ENCODE measurements at places on chromosomes 3 and 15.
A peak's percentile ranks its signal among the peaks of the same experiment; 100 is the strongest.

DNA sequence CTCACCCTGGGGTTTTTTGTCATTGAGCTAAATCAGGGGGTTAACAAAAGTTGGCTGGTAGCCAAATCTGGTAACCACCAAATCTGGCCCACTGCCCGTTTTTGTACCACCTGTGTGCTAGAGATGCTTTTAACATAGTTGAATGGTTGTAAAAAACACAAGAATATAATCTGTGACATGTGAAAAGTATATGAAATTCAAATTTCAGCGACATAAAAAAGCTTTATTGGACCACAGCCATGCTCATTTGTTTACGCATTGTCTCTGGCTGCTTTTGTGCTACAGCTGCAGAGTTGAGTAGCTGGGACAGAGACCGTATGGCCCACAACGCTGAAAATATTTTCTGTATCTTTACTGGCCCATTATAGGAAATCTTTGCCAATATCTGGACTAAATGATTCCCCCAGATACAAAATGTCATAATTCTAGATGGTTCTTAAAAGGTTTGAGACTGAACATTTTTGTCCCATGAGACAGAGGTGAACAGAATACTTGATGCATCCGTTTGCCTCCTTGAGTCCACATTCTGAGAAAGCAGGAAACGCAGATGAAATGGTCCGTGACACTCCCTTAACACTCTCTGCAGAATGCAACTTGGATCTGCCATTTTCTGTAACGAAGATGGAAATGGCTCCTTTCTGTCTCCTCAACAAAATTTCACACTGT lies 120.9 kb upstream of the PDZRN3 start:
- DNase-seq: no peak

GRCh38 chr3:195873971-195874370 lies 34.4 kb downstream of the TNK2 start:
- DNase-seq: no peak

DNA sequence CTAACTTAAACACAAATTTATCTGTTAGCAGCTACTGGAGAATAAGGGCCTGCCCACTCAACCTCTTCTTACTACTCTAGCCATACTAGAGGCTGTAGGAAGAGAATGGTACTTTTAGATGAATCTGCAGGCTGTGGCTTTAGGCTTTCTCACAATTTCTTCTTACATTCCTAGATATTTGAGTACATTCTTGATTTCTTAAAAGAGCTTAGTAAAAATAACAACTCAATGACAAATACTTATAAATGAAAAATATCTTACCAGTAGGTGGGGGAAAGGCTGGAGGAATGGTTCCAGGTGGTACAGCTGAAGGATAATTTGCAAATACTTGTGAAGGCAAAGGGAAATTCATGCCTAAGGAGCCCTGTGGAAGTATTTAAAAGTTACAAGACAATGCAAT lies 92.9 kb upstream of the GK5 start:
- no peak for DNase-seq

- DNase-seq: no peak
Measured at GRCh38 chr3:129312671-129313414, 34.2 kb downstream of the HMCES start.

GRCh38 chr15:98668566-98669308 lies 20.4 kb downstream of the IGF1R start:
- no peak for DNase-seq

GRCh38 chr3:196060834-196061233 lies 21.1 kb downstream of the TFRC start:
- DNase-seq: no peak

- DNase-seq: no peak
Measured at GRCh38 chr3:175338775-175339535, 479.8 kb downstream of the NAALADL2 start.

DNA sequence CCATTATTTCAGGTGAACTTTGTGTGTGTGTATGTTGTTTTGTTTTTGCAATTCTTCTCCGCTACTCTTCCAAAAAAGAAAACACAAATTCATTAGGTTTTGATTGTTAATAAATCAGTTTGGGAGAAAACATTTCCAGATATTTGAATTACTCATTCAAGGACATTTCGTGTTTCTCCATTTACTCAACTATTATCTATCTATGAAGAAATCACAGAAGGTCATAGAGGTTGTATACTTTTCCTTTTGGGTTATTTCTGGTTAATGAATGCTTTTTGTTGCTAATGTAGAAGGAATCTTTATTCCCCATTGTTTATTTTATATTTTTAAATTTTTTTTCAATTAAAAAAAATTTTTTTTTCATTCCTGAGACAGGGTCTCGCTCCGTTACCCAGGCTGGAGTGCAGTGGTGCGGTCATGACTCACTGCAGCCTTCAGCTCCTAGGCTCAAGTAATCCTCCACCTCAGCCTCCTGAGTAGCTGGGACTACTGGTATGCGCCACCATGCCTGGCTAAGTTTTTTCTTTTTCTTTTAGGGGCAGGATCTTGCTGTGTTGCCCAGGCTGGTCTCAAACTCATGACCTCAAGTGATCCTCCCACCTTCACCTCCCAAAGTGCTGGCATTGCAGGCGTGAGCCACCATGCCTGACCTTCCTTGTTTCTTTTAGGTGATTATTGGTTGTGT lies 28.4 kb downstream of the IGF1R start:
- DNase-seq: no peak

- DNase-seq: peak; percentile 36
Measured at GRCh38 chr15:98953000-98953787, 54.4 kb downstream of the PGPEP1L start.

DNA sequence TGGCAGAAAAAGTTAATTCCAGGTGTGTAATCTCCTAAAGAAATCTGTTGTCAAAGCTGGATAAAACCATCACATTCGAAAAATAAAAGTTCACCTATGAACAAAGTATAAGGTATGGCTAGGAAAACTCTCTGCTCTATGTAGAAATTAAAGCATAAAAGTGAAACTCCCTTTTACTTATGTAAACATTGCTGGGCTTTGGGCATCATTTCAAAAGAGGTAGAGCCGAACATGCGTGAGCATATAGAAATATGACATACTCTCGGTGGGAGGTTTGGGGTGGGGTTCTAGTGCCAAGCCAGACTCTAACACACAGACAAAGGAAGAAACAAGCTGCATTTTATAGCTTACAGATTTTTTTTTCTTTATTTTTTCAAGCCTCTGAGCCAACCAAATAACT lies 306.8 kb upstream of the ATP11B start:
- no peak for DNase-seq

- no peak for DNase-seq
Measured at GRCh38 chr15:92636908-92637481, 18.6 kb downstream of the FAM174B start.

GRCh38 chr3:4077950-4078349 lies 225.2 kb upstream of the SETMAR start:
- no peak for DNase-seq

GRCh38 chr3:138854204-138854603 lies 19.5 kb upstream of the PIK3CB start:
- no peak for DNase-seq

DNA sequence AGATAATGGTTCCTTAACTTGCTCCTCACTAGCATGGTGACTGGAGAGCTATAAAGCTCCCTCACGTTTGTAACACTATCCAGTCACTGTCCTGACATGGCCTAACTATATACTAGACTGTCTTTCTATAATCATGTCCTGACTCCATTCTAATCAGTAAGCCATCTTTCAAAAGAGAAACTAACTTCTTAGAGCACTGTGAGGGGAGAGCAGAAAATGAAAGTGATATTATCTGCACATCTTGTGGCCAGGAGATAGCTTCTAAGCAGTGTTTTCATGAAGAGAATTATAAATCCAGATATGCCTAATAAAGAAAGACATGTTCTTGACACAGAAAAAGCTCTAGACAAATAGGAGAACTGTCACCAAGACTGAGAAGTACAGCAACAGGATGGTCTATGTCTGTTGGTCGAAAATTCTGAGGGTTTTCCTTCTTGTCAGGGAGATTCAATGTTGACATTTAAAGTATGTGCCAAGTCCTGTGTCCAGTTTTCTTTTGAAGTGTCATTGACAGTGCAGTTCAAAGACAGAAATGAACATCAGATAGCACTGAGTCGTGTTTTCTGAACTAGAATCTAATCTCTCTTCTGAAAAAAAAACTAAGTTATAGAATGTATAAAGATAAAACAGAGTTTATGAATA lies 230.6 kb upstream of the PEX5L start:
- no peak for DNase-seq

DNA sequence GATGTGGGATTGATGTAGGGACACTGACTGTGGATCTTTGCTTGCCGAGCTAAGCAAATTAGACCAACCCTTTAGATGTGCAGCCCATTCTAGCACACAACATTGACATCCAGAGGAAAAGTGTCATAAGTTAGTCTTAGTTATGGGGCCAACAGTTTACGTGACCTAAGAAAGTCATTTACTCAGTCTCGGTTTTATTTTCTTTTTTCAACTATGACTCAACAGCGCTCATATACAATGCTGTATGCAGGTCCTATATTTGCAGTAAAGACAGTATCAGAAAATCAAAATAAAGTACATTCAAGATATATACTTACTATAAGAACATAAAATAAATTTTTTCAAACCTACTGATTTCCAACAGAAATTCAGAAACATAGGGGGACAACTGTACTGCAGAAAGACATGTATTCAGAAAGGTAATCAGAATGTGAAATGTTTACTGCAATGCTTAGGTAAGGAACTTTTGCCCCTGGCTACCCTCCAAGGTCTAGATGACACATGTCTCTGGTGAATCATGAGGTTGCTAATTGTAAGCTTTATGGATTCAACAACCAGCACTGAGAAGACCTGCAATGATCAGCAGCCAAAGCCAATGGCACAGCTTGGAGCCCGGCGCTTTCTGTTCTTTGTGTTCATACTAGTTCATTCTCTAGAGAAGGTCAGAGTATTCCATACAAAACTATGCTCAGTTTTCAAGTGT lies 317.5 kb upstream of the CNTN6 start:
- no peak for DNase-seq

GRCh38 chr15:73228128-73228646 lies 140.6 kb downstream of the HCN4 start:
- DNase-seq: no peak

GRCh38 chr3:33737146-33737545 lies 19.1 kb upstream of the CLASP2 start:
- no peak for DNase-seq

DNA sequence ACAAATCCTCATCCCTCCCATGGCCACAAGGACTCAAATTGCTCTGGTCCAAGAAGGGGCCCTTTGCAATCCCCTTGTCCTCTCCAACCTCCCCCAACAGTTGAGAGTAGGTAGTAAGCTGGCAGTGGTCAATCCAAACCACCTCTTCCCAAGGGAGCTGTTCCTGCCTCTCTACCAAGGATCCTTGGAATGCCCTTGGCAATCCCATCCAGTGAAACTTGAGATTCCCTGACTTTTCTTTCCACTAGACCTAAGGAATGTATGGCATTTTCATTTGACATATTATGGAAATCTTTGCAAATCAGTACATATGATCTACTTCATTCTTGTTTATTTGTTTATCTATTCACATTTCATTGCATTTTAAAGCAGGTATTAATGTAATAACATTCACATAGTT lies 4.8 kb upstream of the RBP2 start:
- DNase-seq: no peak

GRCh38 chr3:32780735-32781210 lies 37.0 kb upstream of the TRIM71 start:
- DNase-seq: no peak

DNA sequence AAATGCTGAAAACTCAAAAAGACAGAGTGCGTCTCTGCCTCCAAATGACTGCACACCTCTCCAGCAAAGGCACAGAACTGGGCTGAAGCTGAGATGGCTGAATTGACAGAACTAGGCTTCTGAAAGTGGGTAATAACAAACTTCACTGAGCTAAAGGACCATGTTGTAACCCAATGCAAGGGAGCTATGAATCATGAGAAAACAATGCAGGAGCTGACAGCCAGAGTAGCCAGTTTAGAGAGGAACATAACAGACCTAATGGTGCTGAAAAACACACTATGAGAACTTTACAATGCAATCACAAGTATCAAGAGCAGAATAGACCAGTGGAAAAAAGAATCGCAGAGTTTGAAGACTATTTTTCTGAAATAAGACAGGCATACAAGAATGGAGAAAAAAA lies 10.1 kb upstream of the AVEN start:
- DNase-seq: no peak

GRCh38 chr3:17913359-17913758 lies 170.9 kb upstream of the TBC1D5 start:
- no peak for DNase-seq

DNA sequence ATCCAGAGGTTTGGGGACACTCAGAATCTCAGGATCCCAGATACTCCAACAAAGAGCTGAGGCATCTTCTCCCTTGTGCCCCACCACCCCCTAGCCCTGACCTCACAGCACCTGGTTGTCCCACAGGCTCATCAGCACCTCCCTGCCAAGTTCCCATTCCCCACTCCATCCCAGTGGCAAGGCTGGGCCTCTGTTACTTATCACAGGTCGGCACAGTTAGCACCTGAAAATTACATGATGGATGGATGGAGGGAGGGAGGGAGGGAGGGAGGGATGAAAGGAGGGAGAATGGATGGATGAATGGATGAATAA lies 12.8 kb downstream of the MYL3 start:
- no peak for DNase-seq

- peak; percentile 37 for DNase-seq
Measured at GRCh38 chr3:141940194-141940776, 63.8 kb downstream of the ATP1B3 start.

DNA sequence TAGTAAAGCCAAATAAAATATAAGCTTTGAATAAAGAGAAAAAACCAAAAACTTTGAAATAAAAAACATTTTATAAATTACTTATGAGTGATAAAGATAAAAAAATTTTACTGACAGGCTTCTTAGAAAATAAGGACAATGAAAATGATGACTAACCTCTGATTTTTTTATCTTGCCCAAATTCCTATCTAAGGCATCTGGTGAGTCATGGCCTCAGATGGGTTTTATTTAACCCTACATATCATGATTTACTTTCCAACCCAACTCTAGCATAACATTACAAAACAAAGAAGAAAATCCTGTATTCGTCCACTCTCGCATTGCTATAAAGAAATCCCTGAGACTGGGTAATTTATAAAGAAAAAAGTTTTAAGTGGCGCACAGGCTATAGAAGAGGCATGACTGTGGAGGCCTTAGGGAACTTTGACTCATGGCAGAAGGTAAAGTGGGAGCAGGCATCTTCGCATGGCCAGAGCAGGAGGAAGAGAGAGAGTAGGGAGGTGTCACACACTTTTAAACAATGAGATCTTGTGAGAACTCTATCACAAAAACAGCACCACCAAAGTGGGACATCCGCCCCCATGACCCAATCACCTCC lies 152.1 kb downstream of the NEK10 start:
- no peak for DNase-seq

- no peak for DNase-seq
Measured at GRCh38 chr3:149501524-149501923, 27.0 kb downstream of the TM4SF4 start.

GRCh38 chr3:66000506-66000905 lies 38.2 kb downstream of the MAGI1 start:
- DNase-seq: no peak

DNA sequence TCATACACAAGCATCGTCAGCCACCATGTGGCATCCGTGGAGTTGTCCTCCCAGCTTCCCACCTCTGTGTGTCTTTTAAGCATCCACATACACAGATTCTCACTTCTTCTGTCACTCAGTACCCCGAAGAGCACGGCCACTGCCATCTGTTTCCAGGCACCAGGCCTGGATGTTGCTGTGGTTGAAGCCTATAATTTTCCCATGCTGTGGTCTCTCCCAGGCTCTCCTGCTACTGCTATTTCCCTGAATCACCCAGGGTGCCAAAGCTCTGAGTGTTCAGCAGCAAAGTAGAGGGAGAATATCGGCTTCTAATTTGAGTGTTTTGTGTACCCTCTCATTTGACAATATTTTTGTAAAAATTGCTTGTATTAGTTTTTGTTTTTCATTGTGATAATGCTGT lies 265.7 kb downstream of the DIPK2A start:
- DNase-seq: no peak

All from stimulated activated CD8-positive, alpha-beta memory T cell treated with anti-CD3 and anti-CD28 coated beads, Interleukin-7, amount 100 ng/mL, for 48 hours (primary cell).